ENCODE measurements at places on chromosomes 5 and 9. TPM values are rescaled to one million over a fixed set of nuclear protein-coding genes. Genes with fewer than 3 reads are reported as not detected.

- no peaks in the 10 kb centered on the region for H3K27me3 ChIP-seq
- H3K4me1 ChIP-seq, result no peaks in the 10 kb centered on the region
- H3K4me3 ChIP-seq, result no peak overlapping the region
- H3K36me3 ChIP-seq, result peaks cover 93% of the 10 kb centered on the region
- H3K27ac ChIP-seq, result no peak overlapping the region
- no peak for DNase-seq
These were observed 42.8 kb downstream of the AMBP start for GRCh38 chr9:114035221-114035844.

- H3K27me3 ChIP-seq, result no peaks in the 10 kb centered on the region
- no peak overlapping the region for H3K4me3 ChIP-seq
- no peaks in the 10 kb centered on the region for H3K4me1 ChIP-seq
- H3K36me3 ChIP-seq, result no peaks in the 10 kb centered on the region
- no peak for DNase-seq
- H3K27ac ChIP-seq, result no peak overlapping the region
These were observed 227.3 kb downstream of the LURAP1L start for GRCh38 chr9:13001989-13002580.

DNA sequence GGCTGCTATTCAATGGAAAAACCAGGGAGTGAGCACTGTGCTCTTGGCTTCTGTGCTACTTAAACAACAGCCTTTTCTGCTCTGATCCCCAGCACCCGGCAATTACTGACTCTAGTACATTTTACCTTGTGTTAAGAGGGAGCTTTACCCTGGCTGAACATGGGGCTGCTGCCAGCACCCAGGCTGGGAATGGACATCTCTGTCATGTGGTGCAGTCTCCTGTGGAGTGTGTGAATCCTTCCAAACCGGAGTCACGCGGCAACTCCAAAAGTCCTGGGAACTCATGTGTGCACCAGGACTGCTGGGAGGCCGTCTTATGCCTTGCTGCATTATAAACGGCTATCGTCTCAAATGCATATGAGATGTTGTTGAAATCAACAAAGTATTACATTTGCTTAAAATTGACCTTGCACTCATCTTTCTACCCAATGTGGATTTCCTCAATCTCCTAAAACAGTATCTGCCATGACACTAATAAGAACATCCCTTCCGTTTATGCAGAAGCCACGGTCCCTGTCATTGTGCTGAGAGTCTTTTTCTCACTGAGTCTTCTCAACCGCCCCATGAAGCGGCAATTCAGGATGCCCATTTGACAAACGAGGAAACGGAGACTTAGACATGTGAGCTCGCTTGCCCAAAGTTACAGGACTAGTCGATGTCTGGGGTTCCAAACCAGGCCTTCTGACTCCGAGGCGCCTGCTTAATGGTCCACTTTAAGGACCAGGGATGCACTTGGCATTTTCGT, 884 bp upstream of the GSN start:
- H3K27me3 ChIP-seq, result no peaks in the 10 kb centered on the region
- no peaks in the 10 kb centered on the region for H3K36me3 ChIP-seq
- DNase-seq, result no peak
- peak overlapping the region; percentile 90 for H3K4me3 ChIP-seq
- peaks cover 51% of the 10 kb centered on the region for H3K4me1 ChIP-seq
- H3K27ac ChIP-seq, result peak overlapping the region; percentile 93

Gene SPINK5
- total RNA-seq, result 4.4 TPM

Gene C8G
- not detected for total RNA-seq

Gene PTPRD
- 39.4 TPM for total RNA-seq
